Activated CD4-positive, alpha-beta T cell treated with anti-CD3 and anti-CD28 coated beads, Interleukin-2, amount 50 U/mL, for 16 hours (primary cell): ENCODE measurements at places on chromosomes 4 and X.
A peak's percentile ranks its signal among the peaks of the same experiment; 100 is the strongest.

DNA sequence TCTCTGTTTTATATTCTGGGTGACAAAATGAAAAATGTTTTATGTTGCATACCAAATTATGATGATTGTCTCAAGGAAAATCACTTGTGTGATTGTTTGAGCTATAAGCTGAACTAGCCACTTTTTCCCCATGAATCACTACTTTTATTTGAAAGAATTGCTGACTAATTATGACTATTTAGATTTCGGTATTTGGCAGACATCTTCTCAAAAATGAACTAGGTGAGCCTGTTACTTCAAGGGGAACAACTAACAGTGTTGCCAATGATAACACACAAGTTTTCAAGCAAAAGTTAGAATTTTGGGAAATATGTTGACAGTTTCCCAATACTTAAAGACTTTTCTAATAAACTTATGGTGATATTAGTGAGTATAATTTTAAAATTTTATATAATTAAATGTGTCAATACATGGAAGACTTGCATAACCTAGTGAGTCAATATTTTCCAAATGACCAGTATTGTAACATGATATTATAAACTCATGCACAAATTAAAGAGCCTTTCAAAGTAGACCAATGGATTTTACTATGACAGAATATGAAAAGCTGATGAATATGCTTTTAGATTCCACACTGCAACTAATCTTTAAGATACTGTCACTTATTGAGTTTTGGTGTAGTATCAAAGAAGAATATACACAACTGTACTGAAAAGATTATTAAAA lies 187.7 kb upstream of the GATB start:
- no peak for DNase-seq

GRCh38 chr4:185726931-185727330 lies 85.1 kb downstream of the SORBS2 start:
- no peak for DNase-seq

DNA sequence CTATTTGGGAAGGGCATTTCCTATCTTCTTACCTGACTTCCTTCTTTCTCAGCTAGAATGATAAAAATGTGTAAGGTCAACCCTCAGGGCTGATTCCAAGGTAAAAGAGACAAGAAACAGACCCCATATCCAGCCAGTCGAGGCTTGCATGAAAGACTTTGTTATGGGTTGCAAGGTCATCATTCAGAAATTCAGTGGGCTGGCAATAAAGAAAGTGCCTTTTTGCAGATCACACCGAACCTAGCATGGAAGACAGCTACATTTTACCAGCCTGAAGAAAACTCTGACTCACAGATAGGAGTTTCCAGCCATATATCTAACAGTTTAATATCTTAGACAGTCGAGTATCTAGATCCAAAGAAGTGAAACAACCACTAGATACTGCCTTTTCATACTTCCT lies 87.4 kb downstream of the PDGFC start:
- no peak for DNase-seq

DNA sequence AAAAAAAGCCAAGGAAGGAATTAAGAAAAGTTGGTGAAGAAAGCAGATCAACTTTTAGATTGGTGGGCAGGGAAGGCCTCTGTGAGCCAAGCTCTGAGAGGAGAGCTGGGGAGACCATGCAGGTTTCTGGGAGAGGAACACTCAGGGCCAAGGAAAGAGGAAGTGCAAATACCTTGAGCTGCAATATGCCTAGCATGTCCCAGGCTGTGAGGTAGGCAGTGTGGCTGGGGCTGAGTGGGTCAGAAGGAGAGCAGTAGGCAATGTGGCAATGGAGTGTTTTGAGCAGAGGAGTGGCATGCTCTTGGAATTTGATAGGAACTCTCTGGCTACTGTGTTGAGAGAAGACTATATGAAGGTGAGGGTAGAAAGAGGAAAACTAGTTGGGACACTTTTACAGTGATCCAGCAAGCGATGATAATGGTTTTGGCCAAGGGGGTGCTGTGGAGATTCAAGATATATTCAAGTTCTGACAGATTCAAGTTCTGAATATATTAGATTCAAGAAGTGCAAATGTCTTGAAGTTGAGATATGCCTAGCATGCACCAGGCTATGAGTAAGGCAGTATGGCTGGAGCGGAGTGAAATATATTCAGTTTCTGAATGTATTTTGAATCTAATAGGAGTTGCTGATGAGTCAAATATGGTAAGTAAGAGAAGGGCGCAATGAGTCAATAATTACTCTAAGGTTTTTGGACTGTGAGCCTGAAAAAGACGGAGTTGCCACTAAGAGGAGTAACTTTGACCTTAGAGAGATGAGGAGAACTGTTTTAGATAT lies 172.5 kb downstream of the CAMK2D start:
- peak; percentile 17 for DNase-seq

GRCh38 chr4:52643785-52644244 lies 15.3 kb downstream of the USP46 start:
- DNase-seq: no peak

DNA sequence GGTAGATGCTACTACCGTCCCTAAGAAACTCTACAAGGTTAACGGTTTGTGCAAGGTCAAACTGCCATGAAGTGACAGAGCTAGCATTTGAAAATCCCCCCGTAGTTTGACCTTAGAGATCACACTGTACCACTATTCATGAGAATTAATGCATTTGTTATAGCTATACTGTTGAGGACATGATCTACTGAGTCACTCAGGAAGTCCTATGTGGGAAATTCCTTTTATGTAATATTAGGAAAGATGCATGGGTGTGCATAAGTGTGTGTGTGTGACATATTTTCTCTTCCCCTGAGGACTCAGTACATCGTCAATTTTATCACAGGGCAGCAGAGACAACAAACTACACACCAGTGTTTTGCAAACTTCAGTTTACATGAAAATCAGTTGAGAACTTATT lies 141.1 kb downstream of the FBXW7 start:
- DNase-seq: no peak

DNA sequence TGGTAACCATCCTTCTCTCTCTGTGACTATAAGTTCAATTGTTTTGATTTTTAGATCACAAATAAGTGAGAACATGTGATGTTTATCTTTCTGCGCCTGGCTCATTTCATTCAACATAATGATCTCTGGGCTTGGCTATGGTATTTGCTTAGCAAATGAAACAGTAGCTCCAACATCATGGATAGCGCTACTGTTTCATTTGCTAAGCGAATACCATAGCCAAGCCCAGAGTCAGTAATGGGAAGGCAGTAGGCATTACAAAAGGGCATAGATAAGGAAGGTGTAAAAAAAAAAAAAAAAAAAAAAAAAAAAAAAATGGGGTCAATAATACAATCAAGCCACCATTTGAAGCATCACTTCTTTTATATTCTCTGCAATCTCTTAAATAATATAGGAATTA lies 469.0 kb upstream of the ATOH1 start:
- no peak for DNase-seq
